Activated CD4-positive, CD25-positive, alpha-beta regulatory T cell treated with anti-CD3 and anti-CD28 coated beads, Interleukin-2, amount 50 U/mL, for 72 hours (primary cell): ENCODE measurements at places on chromosomes 7 and 10.

DNA sequence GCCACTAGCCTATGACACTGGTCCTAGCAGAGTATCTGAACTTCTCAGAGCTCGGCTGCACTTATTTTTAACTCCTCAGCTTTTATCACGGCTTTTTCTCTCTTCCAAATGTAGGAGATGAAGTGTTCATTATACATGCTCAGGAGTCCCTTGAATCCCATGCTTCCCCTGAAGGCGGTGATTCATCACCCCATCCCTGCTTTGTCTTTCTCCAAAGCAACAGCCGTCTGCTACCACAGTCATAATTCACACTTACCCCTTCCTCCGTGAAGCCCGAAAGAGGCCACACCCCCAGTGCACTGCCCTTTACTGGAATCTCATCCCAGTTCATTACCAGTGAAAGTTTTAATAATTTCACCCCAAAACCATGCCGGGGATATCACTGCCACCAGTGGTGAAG lies 301.5 kb upstream of the SHH start:
- no peak for DNase-seq

DNA sequence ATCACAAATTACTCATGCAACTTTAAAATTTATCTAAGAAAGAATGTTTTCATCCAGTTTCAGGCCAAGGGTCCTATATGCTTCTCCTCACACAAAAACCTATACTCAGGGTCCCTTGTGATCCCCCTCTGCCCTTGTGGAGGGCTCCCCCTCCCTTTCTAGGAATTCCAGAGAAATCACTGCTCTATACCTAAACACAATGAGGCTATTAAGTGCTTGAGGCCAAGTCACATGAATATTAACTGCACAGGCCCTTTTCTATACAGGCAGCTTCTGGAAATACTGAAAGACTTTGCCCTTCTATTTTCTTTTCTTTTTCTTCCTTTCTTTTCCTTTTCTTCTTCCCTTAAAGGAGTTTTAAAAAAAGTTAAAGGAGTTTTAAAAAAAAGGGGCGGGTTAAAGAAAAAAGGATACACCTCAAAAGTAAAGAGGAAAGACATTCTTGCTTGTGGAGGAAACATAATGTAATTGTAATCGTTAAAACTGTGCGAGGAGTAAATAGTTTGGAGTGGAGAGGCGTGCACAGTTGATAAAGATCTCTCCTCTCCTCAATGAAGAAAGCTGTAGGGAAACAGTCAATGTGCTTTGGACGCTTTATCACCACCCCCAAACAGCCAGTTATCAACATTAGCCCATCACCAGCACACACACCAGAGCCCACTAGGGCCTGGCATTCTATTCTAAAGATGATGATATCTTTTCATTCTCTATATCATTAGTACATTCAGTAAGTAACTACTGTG lies 16.4 kb downstream of the GRB10 start:
- DNase-seq = no peak

- DNase-seq = no peak
These were observed 90.6 kb downstream of the CACNB2 start for GRCh38 chr10:18230794-18231193.

DNA sequence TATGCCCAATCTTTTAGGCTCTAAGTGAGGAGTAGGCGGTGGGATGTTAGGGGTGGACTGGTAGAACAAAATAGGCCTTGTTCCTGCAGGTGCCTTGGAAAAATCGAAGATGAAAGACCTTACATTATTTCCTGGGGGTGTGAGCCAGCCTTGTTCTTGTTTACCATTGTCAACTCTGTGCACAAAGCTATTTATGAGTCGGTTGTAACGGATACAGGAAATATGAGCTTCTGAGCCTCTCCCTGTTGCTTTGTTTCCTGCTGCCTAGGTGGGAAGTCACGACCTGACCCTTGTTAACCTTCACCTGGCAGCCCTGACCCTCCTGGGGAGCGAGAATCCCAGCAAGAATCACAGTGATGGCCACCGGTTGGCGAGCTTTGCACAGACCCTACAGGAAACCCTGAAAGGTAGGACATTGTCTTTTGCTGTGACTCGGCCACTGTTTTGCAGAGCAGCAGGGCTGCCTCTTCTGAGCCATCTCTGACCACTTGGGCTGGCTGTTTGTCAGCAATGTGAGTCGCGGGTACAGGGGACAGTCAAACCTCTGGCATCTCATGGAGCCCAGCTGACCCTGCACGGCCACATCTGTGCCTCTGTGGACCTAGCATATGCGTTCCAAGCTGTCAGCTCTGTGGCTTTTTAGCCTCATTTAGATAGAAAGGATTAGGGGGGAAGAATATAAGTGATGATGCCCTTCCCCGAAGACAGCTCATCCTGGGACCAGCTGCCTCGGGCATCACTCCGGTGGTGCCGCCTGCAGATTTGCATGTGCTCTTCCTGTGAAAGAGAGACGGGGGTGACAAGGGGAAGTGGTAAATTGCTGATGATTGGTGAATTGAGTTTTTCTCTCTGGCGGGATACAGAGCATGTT lies 102.1 kb upstream of the ANLN start:
- DNase-seq = no peak

- DNase-seq = no peak
These were observed 26.3 kb upstream of the COL1A2 start for GRCh38 chr7:94368371-94368791.
